ENCODE measurements at places on chromosomes 11 and 22.
A peak's percentile ranks its signal among the peaks of the same experiment; 100 is the strongest.

- peak; percentile 91 for DNase-seq
These were observed 191.8 kb upstream of the E2F8 start for GRCh38 chr11:19432370-19433061.

DNA sequence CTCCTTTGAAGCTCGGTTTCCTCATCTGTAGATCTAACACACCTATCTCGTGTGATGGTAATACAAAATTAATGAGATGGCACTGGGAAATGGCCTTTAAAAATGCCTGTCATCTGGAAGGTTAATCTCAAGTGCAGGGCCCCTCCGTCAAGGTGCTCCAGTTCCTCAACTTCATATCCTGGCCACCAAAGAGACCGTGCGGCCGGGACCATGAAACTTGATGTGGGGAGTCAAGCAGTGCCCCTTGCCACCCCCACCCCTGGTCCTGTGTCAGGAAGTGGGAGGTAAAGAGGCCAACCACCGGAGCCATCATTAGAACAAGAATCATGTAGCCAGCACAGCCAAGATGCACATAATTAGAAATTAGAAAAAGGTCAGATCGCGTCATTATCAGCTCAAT is 108.2 kb downstream of the FEZ1 start:
- DNase-seq: no peak

DNA sequence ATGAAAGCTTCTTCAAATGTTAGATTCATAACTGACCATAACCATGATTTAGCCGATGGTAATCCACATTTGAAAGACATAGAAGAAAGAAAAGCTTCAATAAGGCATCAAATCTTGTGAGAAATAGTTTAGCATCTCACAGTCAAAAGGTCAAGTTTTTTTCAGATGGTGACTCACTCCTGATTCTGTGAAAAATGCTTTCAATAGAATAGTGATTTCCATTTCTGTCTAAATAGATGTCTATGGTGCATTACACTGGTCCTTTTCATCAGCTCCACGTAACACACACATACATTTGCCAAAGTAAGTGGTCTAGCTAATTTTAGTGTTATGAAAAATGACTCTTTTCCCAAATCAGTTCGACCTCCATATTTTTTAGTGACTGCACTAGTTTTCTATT is 139.2 kb downstream of the LRRC4C start:
- DNase-seq: peak; percentile 34

DNA sequence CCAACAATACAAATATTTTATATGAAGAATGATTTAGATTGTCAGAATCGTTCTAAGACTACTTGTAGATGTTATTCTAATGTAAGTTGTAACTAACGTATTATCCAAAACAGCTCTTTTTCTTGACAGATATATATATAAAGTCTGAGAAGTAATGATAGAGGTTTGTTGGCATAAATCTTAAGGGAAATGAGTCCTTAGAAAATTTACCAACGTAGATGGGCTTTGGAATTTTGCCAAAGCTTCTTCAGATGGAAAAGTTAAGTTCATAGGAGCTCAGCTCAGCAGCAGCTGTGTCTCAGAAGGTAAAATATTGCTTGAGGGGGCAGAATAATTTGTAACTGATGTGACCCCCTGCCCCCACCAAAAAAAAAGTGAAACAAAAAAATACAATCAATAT is 66.7 kb downstream of the BID start:
- no peak for DNase-seq

DNA sequence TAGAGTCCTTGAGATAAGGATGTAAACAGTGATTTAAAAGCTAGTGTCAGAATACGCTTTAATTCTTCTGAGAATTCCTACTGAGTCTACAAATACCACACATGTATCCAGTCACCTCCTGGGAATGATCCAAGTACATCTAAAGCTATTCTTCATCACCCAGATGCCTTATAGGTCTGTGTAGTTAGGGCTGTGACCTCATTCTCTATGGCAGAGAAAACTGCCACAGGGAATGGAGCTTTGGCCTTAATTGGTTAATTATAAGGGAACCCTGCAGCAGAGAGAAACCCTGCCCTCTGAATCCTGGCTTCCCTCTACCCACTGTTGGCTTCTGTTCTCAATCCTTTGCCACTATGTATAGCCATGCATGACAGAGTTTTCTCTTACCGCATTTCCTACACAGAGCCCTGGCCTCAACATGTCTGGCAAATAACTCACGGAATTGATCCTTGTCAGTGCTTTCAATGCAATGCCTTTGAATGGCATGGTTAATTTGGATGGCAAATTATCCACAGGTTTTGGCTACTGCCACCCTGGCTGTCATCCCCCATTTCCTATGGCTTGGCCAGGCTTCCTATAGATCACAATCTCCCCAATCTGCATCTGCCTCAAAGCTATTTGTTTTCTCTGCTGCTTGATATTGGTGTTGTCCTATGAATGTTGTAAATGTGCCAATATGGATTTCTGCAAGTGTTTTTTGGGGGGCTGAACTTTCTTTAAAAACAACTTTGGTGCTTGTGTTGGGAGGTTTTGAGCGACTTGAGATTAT is 2.9 kb downstream of the DIXDC1 start:
- peak; percentile 89 for DNase-seq

DNA sequence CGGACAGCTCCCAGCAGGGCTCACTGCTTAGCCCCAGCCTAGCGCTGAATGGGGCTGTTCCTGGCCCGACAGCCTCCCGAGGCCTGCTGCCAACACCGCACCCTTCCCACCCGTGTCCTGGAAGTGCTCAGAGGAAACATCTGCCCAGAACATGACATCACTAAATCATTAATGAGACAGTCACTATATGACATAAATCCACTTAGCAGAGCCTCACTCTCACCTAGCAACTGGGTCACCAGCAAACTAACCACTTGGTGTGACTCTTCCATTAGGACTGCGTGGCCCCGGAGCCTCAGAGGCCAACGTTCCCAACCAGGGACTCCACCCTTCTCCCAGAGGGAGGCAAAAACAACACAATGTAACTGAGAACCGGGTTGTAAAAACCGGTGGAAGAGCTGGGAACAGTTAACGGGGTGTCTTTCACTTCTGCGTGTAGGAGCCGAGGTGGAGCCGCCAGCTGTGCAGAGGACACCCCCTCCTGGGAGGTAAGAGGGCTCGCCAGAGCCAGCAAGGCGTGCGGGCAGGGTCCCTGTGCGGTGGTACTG is 21.4 kb upstream of the PACSIN2 start:
- DNase-seq: peak; percentile 86

DNA sequence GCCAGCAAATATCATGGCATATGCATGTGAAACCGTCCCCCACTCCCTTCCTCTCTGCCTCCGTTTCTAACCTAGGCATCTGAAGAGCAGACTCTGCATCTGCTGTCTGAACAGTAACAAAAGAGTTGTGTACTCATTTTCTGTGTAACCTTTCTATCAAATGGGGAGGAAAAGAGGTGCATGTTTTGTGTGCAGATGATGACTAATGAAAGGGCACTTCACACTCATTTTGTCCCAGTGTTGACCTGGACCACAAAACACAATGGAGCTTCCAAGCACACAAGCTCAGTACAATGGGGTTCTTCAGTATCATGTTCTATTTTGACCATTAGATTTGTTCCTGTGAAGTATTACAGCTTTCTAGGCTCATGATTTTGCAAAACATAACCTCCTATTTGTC is 13.0 kb downstream of the JHY start:
- no peak for DNase-seq

- DNase-seq: no peak
These were observed 49.7 kb downstream of the CELF1 start for GRCh38 chr11:47503227-47503626.

GRCh38 chr22:49415151-49415951 is 412.3 kb downstream of the BRD1 start:
- no peak for DNase-seq

- peak; percentile 75 for DNase-seq
These were observed 33.2 kb downstream of the PPP2R1B start for GRCh38 chr11:111733016-111733415.

GRCh38 chr11:120900643-120901042 is 123.3 kb upstream of the TBCEL start:
- no peak for DNase-seq

DNA sequence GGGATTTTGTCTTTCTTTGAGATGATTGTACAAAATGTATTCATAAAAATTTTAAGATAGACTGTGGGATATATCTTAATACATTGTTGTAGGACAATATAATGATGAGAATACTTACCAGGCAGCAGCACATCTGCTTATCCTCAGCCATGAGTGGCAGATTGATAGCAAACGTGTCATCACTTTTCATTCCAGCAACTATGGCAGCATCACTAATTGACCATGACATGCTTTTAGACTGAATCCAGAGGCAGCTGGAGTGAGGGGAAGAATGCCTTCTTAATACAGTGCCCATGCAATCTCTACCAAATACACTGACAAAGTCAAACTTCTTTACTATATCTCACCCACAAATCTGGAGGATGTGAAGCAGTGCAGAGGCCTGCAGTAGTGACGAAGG is 755.2 kb upstream of the RAG2 start:
- no peak for DNase-seq

DNA sequence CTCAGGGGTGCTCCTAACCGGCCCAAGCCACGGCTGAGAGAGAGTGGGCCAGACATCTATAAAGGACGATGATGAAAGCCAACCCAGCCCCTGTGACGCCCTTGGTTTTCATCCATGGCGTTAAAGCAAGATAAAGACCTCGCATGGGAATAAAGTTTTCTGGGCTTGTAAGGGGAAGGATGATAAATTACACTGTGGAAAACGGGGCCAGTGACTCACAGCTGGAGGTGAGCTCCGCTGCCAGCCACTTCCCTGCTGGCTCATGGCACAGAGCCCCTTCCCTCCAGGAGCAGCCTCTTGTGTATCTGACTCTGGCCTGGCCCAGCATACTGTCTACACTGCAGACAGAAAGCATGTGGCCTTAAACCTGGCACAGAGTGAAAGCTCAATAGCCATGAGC is 503.2 kb upstream of the B3GAT1 start:
- DNase-seq: no peak

DNA sequence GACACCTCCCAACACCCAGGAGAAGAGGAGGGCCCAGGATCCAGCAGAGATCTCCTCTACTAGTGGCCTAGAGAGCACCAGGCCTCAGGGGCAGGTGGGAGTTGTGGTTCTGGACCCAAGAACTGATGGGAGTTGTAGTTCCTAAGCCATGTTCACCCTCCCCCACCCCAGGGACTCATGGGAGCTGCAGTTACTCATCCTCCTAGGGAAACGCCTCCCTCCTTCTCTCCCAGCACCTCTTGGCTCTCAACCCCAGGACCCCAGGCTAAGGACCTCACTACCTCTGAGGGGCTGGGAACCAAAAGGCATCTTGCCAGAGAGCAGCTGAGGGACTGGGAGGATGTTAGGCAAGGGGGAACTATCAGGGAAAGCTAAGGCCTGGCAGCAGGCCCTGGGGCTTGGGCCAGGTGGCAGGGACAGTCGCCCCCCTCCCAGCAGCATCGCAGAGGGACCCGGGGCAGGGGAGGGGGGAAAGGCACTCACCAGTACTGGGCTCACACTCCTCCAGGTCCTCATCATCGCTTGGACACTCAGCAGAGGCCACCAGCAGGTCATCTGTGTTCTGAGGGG is 28.9 kb downstream of the SLC22A12 start:
- peak; percentile 60 for DNase-seq

GRCh38 chr22:47373648-47374272 is 611.3 kb downstream of the TBC1D22A start:
- no peak for DNase-seq

- DNase-seq: no peak
These were observed 71.4 kb upstream of the B3GNT6 start for GRCh38 chr11:76962583-76963416.

DNA sequence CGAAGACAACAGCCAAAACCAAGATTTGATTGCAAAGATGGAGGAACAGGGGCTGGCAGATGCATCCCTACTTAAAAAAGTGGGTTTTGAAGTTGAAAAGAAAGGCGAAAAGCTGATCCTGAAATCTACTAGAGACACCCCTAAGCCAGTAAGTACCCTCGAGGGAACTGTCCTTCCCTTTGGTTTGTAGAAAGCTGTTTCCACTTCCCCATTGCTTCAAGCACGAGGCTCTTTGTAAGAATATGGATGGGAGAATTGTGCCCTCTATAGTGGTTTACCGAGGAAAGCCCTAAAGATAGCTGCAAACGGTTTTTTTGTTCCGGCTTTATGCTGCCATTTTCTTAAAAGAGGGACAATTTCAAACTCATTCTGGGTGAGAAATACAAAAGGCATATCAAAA is 133.9 kb downstream of the WNT7B start:
- DNase-seq: no peak

DNA sequence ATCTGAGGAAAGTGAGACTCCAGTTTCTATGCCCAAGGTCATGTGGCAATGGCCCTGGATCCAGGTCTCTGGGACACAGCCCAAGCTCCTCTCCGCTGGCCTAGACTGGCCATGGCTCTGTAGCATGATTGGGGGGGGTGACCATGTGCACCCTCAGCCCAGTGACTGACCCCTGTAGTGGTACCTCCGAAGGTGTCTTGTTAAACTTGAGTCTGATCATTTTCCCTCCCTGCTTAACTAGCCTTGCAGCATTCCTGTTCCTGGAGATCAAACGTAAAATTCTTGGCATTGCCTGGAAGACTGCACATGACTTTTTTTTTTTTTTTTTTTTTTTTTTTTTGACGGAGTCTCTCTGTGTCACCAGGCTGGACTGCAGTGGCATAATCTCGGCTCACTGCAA is 1116.0 kb downstream of the TBC1D22A start:
- no peak for DNase-seq

DNA sequence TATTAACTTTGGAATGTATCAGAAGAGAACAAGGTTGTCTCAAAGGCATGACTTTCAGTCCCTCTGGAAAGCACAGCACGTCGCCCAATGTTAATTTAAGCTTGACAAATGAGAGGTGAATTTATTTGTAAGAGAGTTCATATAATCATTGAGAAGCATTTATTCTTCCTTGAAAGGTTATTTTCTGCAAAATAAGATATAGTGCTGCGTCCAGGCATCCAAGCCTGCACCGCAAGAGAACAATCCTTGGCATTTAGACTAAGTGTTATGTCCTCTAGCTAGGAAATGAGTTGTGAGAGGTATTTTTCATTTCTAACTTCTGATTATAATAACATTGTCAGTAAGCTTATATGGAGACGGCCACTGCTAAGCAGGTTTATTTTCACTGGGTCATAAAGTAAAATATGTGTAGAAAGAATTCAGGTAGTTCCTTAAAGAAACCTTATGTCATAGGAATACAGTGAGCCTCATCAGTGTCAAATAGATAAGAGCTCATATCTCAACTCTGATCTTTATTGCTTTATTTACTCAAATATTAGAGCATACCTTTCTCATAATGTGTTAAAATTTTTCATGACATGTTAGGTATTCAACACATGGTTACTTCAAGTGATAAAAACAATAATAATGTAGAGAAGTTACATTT is 182.0 kb downstream of the LUZP2 start:
- DNase-seq: no peak

DNA sequence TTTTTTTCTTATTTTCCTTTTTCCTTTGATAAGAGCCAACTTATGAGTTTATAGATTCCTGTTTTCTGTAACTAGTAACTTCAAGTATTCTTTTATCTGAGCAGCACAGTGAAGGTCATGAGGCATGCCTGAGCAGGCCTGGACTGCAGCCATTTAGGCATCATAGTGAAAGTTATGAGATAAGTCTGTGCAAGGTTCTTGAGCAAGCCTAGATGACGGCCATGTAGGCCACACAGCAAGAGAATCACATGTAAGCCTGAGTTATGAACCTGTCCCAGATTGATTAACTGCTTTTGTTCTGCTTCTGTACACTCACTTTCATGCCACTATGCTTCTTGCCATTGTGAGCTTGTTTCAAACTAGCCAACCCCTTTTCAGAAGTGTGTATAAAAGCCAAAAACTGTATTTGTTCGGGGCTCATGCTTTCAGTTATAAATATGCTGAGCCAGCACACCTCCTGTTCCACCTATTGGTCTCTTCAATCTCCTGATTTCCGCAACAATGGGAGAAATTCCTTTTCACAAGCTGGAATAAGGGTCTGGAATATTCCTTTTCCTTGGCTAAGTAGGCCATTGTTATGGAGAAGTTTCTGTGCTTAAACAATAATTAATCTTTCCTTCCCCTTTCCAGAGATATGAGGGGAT is 745.7 kb downstream of the FAM181B start:
- peak; percentile 22 for DNase-seq
